ENCODE measurements at places on chromosomes 7 and 10. TPM values are rescaled to one million over a fixed set of nuclear protein-coding genes. Genes with fewer than 3 reads are reported as not detected.

Gene OSBPL3
- 9.0 TPM for total RNA-seq

Gene HNRNPA2B1
- total RNA-seq = 196 TPM

Gene RBM20
- 1.0 TPM for total RNA-seq

Gene OR2A5
- not detected for total RNA-seq

Gene FAM25C
- not detected for total RNA-seq

Gene PRF1
- total RNA-seq = 1.1 TPM

Gene COL1A2
- total RNA-seq = 287 TPM

Gene TRIM50
- total RNA-seq = 0.21 TPM

Gene PIK3AP1
- total RNA-seq = 6.8 TPM

Gene DNMBP
- 34.9 TPM for total RNA-seq

Gene AGMO
- total RNA-seq = 1.5 TPM

Gene TMEM270
- total RNA-seq = not detected

Gene LIPF
- 4.4 TPM for total RNA-seq

DNA sequence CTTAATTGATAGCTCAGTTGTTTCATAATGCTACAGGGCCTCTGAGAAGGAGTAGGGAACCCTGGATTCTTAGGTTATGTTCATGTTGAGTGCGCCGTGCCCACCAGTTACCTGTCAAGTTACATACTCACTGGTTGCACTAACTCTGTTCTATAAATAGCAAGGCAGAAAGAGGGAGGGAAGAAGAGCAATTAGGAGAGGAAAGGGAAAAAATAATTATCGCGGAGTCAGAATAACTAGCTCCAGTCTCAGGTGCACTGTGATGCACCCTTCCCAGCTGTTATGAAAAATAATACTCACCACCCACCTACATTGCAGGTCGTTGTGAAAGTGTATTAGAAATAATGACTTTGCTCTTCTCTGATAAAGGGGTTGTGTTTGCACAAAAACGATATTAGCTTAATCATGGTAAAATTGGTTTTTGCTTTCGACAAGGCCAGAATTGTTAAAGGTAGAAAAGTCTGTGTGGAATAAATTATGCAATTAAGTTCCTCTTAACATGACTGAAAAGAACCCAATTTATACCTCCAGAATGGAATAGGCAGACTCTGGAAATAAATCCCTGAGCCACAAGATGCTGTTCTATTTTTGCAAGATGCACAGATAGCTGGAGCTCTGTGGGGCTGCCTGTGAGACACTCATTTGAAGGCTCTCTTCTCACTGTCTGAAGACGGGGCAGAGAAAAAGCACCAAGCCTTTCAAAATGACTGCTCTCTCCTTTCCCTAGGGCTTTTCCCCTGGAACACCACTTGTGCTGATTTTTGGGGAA, 137.6 kb upstream of the PITRM1 start:
- no peaks in the 10 kb centered on the region for H3K4me1 ChIP-seq
- no peak overlapping the region for H3K4me3 ChIP-seq
- H3K27me3 ChIP-seq = no peaks in the 10 kb centered on the region
- H3K36me3 ChIP-seq = no peaks in the 10 kb centered on the region
- no peak overlapping the region for H3K27ac ChIP-seq

GRCh38 chr7:108004220-108005142, 1.5 kb upstream of the LAMB1 start:
- no peaks in the 10 kb centered on the region for H3K4me1 ChIP-seq
- no peak overlapping the region for H3K4me3 ChIP-seq
- H3K27ac ChIP-seq = peak overlapping the region; percentile 85
- no peaks in the 10 kb centered on the region for H3K36me3 ChIP-seq
- DNase-seq = peak; percentile 46

DNA sequence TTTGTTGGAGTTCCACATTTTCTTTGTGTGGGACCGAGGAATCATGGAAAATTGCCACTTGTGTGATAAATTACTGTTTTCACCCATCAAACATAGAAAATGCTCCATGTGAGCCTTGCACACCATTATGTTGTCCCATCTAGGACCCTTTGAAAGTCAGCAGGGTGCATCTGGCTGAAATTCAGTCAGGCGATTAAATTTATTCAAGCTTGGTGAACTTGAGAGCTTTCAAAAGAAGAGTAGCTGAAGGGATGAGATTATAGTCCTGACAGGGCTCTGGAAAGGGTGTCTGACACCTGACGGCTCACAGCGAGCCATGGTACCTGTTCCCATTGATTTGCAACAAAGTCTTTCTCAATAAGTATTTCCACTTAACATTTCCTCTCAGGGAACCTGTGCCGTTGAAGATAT, 399.7 kb upstream of the ETV1 start:
- no peaks in the 10 kb centered on the region for H3K27me3 ChIP-seq
- H3K27ac ChIP-seq = no peak overlapping the region
- H3K36me3 ChIP-seq = no peaks in the 10 kb centered on the region
- H3K4me3 ChIP-seq = no peak overlapping the region
- DNase-seq = no peak
- no peaks in the 10 kb centered on the region for H3K4me1 ChIP-seq

DNA sequence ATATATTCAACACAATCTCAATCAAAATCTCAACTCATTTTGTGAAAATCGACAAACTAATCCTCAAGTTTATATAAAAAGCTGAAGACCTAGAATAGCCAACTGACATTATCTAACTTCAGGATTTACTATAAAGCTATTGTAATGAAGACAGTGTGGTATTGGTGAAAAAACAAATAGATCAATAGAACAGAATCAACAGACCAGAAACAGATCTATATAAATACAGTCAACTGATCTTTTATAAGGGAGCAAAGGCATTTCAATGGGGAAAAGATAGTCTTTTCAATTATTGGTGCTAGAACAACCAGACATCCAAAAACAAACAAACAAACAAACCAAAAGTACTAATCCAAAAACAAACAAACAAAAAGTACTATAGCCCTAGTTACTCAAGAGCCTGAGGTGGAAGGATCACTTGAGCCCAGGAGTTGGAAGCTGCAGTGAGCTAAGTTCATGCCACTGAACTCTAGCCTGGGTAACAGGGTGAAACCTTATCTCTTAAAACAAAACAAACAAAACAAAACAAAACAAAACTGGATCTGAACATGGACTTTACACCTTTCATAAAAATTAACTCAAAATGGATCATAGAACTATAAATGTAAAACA, 26.6 kb upstream of the AKR1D1 start:
- no peaks in the 10 kb centered on the region for H3K36me3 ChIP-seq
- H3K4me3 ChIP-seq = no peak overlapping the region
- no peaks in the 10 kb centered on the region for H3K4me1 ChIP-seq

DNA sequence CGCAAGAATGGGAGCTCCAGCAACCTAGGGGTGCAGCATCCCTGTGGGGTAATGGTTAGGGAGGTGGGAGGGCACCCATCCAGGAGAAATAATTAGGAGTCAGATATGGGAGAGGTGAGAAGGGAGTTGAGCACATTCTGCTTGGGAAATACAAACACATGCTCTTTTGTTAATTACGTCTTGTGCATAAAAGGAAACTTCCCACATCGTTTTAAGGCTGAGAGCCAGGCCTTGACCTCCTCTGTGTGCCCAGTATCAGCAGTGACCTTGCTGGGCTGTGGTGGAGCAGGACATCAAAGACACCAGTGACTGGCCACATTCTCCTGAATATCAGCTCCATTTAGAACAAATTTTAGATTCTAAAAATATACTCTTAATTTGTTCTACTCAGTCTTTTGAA, 22.6 kb downstream of the AKR1C4 start:
- H3K27me3 ChIP-seq = no peaks in the 10 kb centered on the region
- H3K4me1 ChIP-seq = no peaks in the 10 kb centered on the region
- no peaks in the 10 kb centered on the region for H3K36me3 ChIP-seq
- H3K4me3 ChIP-seq = no peak overlapping the region
- DNase-seq = no peak

DNA sequence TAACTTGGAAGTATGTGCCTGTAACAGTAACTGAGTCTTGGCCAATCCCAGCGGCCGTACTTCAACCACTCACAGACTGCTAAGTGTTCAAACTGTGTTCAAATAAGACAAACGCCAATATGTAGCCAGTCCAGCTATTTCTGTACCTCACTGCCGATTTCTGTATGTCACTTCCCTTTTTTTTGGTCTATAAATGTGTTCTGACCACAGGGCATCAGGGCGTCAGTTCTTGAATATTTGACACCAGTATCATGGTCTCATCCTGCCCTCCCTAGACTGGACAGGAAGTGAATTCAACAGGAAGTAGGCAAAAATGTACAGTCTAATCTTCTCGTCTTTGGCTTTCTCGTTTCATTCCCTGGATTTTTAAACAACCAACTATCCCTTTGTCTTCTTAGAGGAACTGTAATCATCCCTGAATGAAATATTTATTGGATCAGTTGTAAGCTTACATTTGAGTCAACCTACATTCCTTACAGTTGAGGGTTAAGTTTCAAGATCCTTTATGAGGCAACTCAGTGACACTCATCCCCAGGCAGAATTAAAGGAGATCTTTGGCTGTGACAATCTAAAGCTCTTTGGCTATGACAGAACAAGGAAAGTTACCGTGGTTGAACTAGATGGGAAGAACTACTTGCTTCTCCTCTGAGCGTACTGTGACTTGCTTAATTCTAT, 232.7 kb downstream of the NSUN6 start:
- no peaks in the 10 kb centered on the region for H3K4me1 ChIP-seq
- no peaks in the 10 kb centered on the region for H3K27me3 ChIP-seq
- no peaks in the 10 kb centered on the region for H3K36me3 ChIP-seq
- H3K4me3 ChIP-seq = no peak overlapping the region

DNA sequence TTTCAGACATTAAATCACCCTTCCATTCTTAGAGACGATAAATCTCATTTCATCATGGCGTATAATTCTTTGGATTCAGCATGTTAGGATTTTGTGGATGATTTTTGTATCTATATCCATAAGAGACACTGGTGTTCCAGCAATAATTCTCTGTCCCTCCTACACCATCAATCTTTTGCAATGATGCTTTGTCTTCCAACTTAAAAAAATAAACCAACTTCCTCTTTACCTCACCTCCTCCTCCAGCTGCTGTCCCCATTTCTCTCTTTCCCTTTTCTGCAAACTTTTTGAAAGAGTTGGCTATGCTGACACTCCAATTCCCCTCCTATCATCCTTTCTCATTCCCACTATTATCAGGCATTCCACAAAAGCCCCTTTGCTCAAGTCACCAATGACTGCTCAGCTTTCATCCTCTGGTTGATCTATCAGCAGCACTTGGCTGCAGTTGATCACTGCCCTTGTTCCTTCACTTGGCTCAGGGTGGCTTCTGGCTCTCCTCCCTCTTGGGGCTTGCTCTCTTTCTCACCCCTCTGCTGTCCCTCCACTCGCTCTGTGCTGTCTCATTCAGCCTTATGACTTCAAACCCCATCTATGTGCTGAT, 130.0 kb downstream of the ARHGAP22 start:
- DNase-seq = no peak
- no peaks in the 10 kb centered on the region for H3K4me1 ChIP-seq

GRCh38 chr7:151682831-151683614, 163.3 kb upstream of the RHEB start:
- no peak for DNase-seq
- H3K27ac ChIP-seq = peak overlapping the region; percentile 7
- no peaks in the 10 kb centered on the region for H3K27me3 ChIP-seq

GRCh38 chr7:16634271-16634738, 11.2 kb downstream of the ANKMY2 start:
- no peaks in the 10 kb centered on the region for H3K36me3 ChIP-seq
- H3K4me1 ChIP-seq = no peaks in the 10 kb centered on the region
- DNase-seq = no peak
- H3K27ac ChIP-seq = no peak overlapping the region

DNA sequence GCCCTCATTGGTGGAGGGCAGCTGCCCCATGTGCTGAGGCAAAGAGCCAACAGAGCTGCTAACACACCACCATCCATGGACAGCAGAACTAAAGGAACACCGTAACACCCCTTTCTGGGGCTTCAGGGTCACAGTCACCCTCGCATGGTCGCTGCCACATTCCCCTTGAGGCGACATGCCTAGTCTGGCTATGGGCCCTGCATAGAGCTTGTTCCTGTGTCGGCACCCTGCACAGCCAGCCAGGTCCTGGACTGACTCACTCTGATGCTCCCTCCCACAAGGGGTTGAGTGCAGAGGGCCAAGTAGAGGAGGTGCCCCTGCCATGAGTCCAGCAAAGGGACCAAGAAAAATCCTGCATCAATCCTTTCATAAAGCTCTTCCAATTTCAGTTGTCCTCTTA, 77.8 kb downstream of the GNAT3 start:
- no peaks in the 10 kb centered on the region for H3K4me1 ChIP-seq
- no peaks in the 10 kb centered on the region for H3K27me3 ChIP-seq
- no peak overlapping the region for H3K4me3 ChIP-seq
- no peak for DNase-seq
- no peak overlapping the region for H3K27ac ChIP-seq

DNA sequence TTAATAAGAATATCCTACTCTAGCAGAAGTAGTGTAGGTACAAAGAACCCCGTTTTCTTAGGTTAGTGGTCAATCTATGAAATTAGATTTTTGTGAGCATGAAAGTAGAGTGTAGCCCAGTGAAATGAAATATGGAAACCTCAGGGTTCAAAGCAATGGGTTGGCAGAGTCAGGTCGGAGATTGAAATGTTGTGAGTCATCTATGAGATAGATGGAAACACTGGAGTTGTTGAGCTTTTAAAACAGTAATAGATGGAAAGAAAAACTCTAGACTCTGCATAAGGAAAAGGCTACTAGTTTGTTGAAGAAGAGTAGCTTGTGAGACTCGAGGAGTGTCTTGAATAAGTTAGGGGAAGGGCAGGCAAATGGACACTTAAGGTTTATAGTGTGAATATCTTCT, 251.9 kb downstream of the EXOC4 start:
- no peak overlapping the region for H3K4me3 ChIP-seq
- H3K27ac ChIP-seq = no peak overlapping the region
- no peaks in the 10 kb centered on the region for H3K4me1 ChIP-seq
- no peaks in the 10 kb centered on the region for H3K27me3 ChIP-seq
- H3K36me3 ChIP-seq = no peaks in the 10 kb centered on the region
- DNase-seq = no peak

DNA sequence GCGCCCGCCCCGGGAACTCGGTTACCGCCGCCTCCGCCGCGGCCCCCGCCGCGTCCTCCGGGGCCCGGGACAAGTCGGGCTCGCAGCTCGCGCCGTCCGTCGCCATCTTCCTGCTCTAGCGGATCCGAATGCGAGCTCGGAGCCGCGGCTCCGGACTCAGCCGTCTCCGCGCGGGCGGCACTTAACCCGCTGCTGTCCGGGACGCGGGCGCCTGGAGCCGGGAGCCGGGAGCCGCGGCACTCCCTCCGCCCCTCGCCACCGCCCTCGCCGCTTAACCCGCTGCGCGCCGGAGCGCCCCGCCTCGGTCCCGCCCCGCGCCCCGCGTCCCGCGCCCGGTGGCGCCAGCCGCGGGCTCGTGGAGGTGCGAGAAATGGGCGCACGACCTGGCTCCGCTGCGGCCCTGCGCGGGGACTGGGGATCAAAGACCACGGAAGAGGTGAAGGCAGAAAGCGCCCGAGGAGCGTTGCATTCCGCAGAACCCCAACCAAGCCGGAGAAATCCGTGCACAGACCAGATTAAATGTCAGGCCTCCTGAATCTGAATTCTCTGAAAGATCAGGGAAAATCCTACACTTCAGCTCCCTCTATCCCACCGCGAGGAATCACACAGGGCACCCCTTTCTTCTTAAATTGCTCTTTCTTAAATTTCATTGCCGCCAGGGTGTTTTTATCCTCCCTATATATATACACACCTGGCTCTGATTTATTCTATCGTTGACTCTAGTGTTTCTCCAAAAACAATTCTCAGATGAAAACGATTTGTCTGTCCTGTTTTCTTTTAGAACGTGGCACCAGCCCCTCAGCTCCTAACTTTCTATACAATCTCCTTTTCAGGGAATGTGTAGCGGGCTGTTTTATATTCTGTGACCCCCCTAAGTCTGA, at the start of gene CTTNBP2:
Gene CTTNBP2, minus strand, starts transcription at position 132 of the 881 bp plus-strand sequence. Its CDS starts 26 bp downstream, at position 106.
- H3K4me1 ChIP-seq = no peaks in the 10 kb centered on the region
- peak within 1 kb of the TSS; percentile 87 for H3K27ac ChIP-seq
- DNase-seq = peak; percentile 50
- H3K4me3 ChIP-seq = peak within 1 kb of the TSS; percentile 91

GRCh38 chr10:81843042-81843441, 32.0 kb upstream of the NRG3 start:
- no peaks in the 10 kb centered on the region for H3K27me3 ChIP-seq
- H3K4me3 ChIP-seq = no peak overlapping the region
- no peaks in the 10 kb centered on the region for H3K4me1 ChIP-seq
- DNase-seq = no peak
- no peaks in the 10 kb centered on the region for H3K36me3 ChIP-seq

All from uterus (tissue), 4 donors.